ENCODE measurements at places on chromosomes 4 and X. TPM values are rescaled to one million over a fixed set of nuclear protein-coding genes. Genes with fewer than 3 reads are reported as not detected.

Gene ASB11
- 15.1 TPM for total RNA-seq

Gene IL1RAPL2
- total RNA-seq: 1.0 TPM

Gene C4orf54
- 132 TPM for total RNA-seq

Gene GATA1
- total RNA-seq: 1.6 TPM

Gene SPATA4
- total RNA-seq: 0.52 TPM

Gene INTU
- 9.9 TPM for total RNA-seq

Gene SSX3
- total RNA-seq: not detected

Gene MED14
- total RNA-seq: 35.5 TPM

Gene SYNPO2
- total RNA-seq: 34.4 TPM

Gene PAGE4
- total RNA-seq: not detected

Gene MAGEA2
- total RNA-seq: not detected

Gene SH3TC1
- total RNA-seq: 13.0 TPM

Gene NSG1
- total RNA-seq: 1.0 TPM

Gene ARMCX1
- total RNA-seq: 91.3 TPM

Gene OTC
- not detected for total RNA-seq

Gene CLGN
- 1.0 TPM for total RNA-seq

Gene CLCN5
- total RNA-seq: 91.3 TPM

Gene GYPB
- total RNA-seq: 30.3 TPM

Gene CXorf49
- total RNA-seq: not detected

Gene CXCL11
- total RNA-seq: 0.52 TPM

Gene FAM133A
- total RNA-seq: under 0.01 TPM

Gene MANBA
- 27.7 TPM for total RNA-seq

Gene ZFP42
- not detected for total RNA-seq

Gene HOPX
- total RNA-seq: 15.7 TPM

Gene WNK3
- total RNA-seq: 3.7 TPM

Gene PABPC1L2A
- not detected for total RNA-seq

Gene TLR6
- total RNA-seq: 1.0 TPM

Gene SMIM10
- total RNA-seq: 2.1 TPM

Gene ZDHHC9
- 17.7 TPM for total RNA-seq

Gene PSAPL1
- total RNA-seq: not detected

Gene AMBN
- total RNA-seq: not detected

Gene STOX2
- 9.4 TPM for total RNA-seq

Gene PLP1
- 41.8 TPM for total RNA-seq

Gene PNMA6F
- not detected for total RNA-seq

Gene KIF4A
- 3.7 TPM for total RNA-seq

Gene TAF7L
- total RNA-seq: not detected

Gene IQCM
- not detected for total RNA-seq

Gene FAM9C
- under 0.01 TPM for total RNA-seq

Gene RNF175
- not detected for total RNA-seq

Gene ELK1
- 7.3 TPM for total RNA-seq

Gene ITM2A
- total RNA-seq: 321 TPM

Gene RAPGEF2
- total RNA-seq: 46.4 TPM

Gene ARL9
- not detected for total RNA-seq
